Eye (tissue), 1 donor: ENCODE measurements at places on chromosomes 5 and 9.

GRCh38 chr5:32504989-32505596 lies 60.6 kb upstream of the ZFR start:
- DNase-seq, result peak; percentile 89

DNA sequence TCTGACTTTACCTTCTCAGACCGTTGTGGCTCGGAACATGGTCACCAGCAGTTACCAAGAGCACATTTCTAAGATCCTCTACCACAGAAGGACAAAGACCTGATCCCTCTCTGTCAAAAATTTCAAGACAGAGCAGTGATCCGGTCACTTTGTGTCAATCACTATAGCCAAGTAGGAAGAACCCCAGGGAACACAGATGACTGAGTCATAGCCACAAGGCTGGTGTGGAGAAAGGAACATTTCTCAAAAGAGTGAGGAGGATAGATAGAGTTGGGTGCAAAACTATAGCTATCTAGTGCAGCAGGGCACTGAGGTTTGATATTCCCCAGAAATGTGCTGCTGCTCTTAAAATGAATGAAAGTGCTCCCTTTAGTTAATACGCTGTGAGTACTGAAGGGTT lies 130.7 kb upstream of the SMIM23 start:
- DNase-seq, result no peak

DNA sequence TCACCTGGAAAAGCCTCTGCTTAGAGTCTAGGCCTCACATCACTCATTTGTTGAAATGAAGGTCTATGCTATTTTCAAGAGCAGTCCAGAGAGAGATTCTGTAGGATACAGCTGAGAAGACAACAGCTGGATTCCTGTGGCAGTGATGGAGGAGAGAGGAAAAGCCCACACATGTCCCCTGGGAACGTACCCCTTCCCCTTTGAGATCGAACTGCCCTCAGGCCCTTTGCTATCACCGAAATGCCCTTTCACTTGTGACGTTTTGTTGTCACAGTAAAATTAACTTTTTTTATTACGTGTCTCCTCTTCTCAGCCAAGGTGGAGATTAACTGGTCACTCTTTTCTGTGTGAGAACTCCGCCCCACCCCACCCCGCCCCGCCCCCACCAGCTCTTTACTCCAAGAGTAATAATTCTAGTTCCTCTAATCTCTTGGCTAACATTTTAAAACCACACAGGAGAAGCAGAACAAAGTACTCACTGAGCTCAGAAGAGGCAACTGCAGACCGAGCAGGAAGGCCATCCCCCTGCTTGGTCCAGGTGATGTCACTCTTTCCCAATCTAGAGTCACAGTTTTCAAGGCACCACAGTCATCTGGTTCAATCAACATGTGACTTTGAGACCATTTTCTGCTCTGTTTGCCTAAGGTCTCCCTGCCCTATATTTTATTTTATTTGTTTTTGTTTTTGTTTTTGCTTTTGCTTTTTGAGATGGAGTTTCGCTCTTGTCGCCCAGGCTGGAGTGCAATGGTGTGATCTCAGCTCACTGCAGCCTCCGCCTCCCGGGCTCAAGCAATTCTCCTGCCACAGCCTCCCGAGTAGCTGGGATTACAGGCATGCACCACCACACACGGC lies 105.6 kb downstream of the SUSD1 start:
- no peak for DNase-seq

GRCh38 chr9:101572316-101572715 lies 22.5 kb downstream of the PPP3R2 start:
- peak; percentile 23 for DNase-seq

- DNase-seq, result no peak
Measured at GRCh38 chr9:136584934-136585333, 39.1 kb upstream of the NOTCH1 start.
